ENCODE measurements at places on chromosomes 13 and 19. TPM values are rescaled to one million over a fixed set of nuclear protein-coding genes. Genes with fewer than 3 reads are reported as not detected.
A peak's percentile ranks its signal among the peaks of the same experiment; 100 is the strongest.

Gene CADM4
- 4.7 TPM for total RNA-seq

Gene HCST
- 9.1 TPM for total RNA-seq

Gene C5AR1
- 12.5 TPM for total RNA-seq

Gene DNAJC15
- total RNA-seq = 4.7 TPM

Gene MEF2B
- total RNA-seq = not detected

Gene LGALS4
- total RNA-seq = not detected

Gene CYP2A7
- 4.9 TPM for total RNA-seq

Gene NRTN
- total RNA-seq = 3.7 TPM

Gene PLIN5
- total RNA-seq = 8.8 TPM

Gene GGN
- total RNA-seq = not detected

Gene PCSK4
- total RNA-seq = 5.4 TPM

- peaks cover 21% of the 10 kb centered on the region for H3K4me1 ChIP-seq
- H3K27me3 ChIP-seq = no peaks in the 10 kb centered on the region
- peak overlapping the region; percentile 95 for H3K4me3 ChIP-seq
- peaks cover 36% of the 10 kb centered on the region for H3K36me3 ChIP-seq
Observed at GRCh38 chr19:36572593-36573019, 486 bp downstream of the ZNF529 start.

GRCh38 chr13:92717857-92718256, 508.8 kb upstream of the GPC6 start:
- H3K36me3 ChIP-seq = no peaks in the 10 kb centered on the region
- no peaks in the 10 kb centered on the region for H3K4me1 ChIP-seq
- DNase-seq = no peak
- H3K27ac ChIP-seq = no peak overlapping the region
- no peak overlapping the region for H3K4me3 ChIP-seq
- no peaks in the 10 kb centered on the region for H3K27me3 ChIP-seq

DNA sequence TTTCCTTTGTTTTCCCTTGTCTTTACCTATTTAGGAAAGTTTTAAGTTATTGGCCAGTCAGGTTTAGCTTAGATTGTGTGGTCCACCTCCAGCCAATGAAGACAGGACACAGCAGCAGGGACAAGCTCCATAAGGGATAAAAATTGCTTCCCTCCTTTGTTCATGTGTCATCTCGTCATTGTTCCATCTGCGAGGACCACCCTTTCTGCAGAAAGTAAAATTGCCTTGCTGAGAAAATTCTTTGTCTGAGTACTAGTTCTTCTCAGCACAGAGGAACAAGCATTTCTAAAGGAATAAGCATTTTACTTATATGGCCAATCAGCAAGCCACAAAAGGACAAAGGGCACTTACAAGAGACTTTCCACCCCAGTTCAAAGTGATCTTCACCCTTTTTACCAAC, 11.4 kb downstream of the ZNF560 start:
- no peak for DNase-seq
- no peaks in the 10 kb centered on the region for H3K27me3 ChIP-seq
- no peaks in the 10 kb centered on the region for H3K36me3 ChIP-seq
- no peaks in the 10 kb centered on the region for H3K4me1 ChIP-seq
- no peak overlapping the region for H3K27ac ChIP-seq
- no peak overlapping the region for H3K4me3 ChIP-seq

DNA sequence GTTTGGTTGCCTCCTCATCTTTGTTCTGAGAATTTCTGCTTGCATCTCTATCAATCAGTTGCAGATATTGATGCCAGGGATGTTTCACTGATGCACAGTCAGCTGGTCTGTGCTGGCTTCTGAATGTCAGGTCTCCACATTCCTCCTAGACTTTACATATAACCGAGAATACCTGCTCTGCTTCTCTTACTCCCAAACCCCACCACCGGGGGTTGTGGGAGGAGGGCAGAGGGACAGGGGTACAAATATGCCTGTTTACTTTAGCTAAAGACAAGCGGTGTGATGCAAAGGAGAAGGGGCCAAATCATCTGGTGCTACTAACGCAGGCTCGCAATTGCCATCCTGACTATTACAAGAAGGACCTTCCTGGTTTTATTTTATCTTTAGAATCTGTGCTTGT, 17.4 kb upstream of the KLHL1 start:
- DNase-seq = no peak
- H3K36me3 ChIP-seq = no peaks in the 10 kb centered on the region
- no peaks in the 10 kb centered on the region for H3K27me3 ChIP-seq

- H3K36me3 ChIP-seq = no peaks in the 10 kb centered on the region
- no peak for DNase-seq
- H3K27me3 ChIP-seq = no peaks in the 10 kb centered on the region
- H3K4me3 ChIP-seq = no peak overlapping the region
- no peaks in the 10 kb centered on the region for H3K4me1 ChIP-seq
Observed at GRCh38 chr13:91721413-91721812, 323.0 kb downstream of the GPC5 start.

DNA sequence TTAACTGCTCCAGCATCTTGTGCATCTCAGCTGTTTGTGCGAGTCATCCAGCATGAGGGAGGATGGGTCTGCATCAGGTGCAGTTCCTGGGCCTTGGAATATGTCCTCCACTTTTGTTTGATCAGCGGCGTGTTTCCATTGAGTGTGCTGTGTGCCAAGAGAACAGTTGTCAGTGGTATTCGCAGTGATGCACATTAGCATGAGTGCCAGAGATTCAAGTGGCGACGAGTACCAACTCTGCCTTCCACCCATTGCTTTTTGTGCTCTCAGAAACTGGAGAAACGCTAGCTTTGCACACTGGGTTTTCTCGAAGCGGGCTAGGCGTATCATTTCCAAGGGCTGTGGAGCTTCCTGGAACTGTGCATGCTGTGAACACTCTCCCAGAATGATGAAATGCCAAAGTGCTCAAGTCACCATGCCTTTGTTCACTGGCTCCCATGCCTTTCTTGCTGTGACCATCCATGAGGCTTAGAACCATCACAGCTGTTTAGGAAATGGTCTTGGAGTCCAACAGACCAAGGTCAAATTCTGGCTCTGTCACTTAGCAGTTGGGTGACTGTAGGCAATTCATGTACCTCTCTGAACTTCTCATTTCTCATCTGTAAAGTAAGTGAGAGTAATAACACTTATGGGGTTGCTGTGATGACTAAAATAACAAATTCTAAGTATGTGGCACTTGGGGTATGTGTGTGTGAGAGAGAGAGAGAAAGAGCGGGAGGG, 18.4 kb downstream of the LRCH1 start:
- H3K36me3 ChIP-seq = no peaks in the 10 kb centered on the region
- no peaks in the 10 kb centered on the region for H3K27me3 ChIP-seq
- H3K27ac ChIP-seq = no peak overlapping the region

GRCh38 chr19:54178581-54179261, 5.8 kb upstream of the TMC4 start:
- no peaks in the 10 kb centered on the region for H3K27me3 ChIP-seq
- no peak overlapping the region for H3K27ac ChIP-seq
- H3K4me1 ChIP-seq = no peaks in the 10 kb centered on the region
- H3K36me3 ChIP-seq = no peaks in the 10 kb centered on the region

DNA sequence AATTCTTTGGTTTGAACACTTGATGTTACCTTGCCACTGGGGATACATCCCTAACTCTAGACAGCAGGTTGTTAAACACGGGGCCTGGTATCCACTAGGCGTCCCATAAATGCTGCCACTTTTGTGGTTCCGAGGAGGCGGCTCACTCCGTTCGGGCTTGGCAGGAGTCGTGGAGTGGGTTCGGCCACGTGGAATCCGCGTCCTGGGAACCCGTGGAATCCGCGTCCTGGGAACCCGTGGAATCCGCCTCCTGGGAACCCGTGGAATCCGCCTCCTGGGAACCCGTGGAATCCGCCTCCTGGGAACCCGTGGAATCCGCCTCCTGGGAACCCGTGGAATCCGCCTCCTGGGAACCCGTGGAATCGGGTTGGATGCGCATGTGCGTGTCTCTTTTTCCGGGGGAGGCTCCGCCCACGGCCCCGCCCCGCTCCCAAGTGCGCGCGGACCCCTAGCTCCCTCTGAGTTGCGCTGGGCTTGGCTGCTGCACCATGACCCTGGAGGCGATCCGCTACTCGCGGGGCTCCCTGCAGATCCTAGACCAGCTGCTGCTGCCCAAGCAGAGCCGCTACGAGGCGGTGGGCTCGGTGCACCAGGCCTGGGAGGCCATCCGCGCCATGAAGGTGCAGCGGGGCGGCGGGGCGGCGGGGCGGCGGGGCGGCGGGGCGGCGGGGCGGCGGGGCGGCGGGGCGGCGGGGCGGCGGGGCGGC, at the start of gene MRI1:
Gene MRI1 (plus strand): TSS at position 422 of the 707 bp plus-strand sequence. CDS start 67 bp downstream, at position 489.
- H3K36me3 ChIP-seq = no peaks in the 10 kb centered on the region
- DNase-seq = no peak
- H3K4me3 ChIP-seq = peak within 1 kb of the TSS; percentile 71
- H3K4me1 ChIP-seq = peaks cover 30% of the 10 kb centered on the region
- H3K27ac ChIP-seq = peak within 1 kb of the TSS; percentile 73
- H3K27me3 ChIP-seq = no peaks in the 10 kb centered on the region

GRCh38 chr19:52535771-52536447, 8.4 kb downstream of the ZNF808 start:
- peak; percentile 88 for DNase-seq
- peak overlapping the region; percentile 67 for H3K27ac ChIP-seq
- H3K27me3 ChIP-seq = no peaks in the 10 kb centered on the region

GRCh38 chr13:65293530-65294198, 1936.5 kb downstream of the PCDH9 start:
- H3K4me1 ChIP-seq = no peaks in the 10 kb centered on the region
- no peak for DNase-seq
- no peak overlapping the region for H3K4me3 ChIP-seq

- no peaks in the 10 kb centered on the region for H3K4me1 ChIP-seq
- no peak overlapping the region for H3K4me3 ChIP-seq
- H3K27ac ChIP-seq = no peak overlapping the region
- no peaks in the 10 kb centered on the region for H3K27me3 ChIP-seq
Observed at GRCh38 chr19:37954421-37954874, 47.4 kb downstream of the SIPA1L3 start.

DNA sequence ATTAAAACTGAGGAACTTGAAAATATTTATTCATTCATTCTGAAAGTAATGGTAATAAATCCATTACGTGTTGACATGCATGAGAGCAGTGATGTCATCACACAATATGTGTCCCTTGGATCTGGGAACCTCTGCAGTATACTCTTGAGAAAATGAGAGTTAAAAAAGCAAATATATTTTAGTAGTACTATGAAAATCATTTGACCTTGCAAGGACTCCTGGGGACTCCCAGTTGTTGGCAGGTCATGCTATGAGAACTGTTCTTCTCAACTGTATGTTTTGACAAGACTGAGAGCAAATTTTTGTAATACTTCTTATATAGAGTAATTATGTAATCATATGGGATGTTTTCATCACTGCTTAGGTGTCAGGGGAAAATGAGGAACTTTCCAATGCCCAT, 249.4 kb downstream of the PCCA start:
- no peak for DNase-seq
- H3K36me3 ChIP-seq = peaks cover 13% of the 10 kb centered on the region
- no peaks in the 10 kb centered on the region for H3K27me3 ChIP-seq
- no peaks in the 10 kb centered on the region for H3K4me1 ChIP-seq
- no peak overlapping the region for H3K27ac ChIP-seq

DNA sequence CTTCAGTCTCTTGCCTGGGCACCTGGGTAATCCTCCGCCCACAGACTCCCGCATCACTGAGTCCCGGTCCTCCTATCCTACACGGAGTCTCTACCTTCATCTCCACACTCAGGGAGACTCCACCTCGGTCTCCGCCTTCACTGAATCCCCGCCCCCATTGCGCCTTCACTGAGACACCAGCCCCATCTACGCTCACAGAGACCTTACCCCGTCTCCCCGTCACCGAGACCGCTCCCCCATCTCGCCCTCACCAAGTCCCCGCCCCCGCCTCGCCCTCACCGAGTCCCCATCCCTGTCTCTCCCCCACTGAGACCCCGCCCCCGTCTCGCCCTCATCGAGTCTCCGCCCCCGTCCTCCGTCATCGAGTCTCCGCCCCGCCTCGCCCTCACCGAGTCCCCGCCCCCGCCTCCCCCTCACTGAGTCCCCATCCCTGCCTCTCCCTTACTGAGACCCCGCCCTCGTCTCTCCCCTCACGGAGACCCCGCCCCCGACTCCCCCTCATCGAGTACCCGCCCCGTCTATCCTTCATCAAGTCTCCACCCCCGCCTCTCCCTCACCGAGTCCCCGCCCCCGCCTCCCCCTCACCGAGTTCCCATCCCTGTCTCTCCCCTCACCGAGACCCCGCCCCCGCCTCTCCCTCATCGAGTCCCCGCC, 23.1 kb upstream of the ZNF846 start:
- H3K4me3 ChIP-seq = peak overlapping the region; percentile 68
- H3K27me3 ChIP-seq = no peaks in the 10 kb centered on the region
- DNase-seq = peak; percentile 98
- no peaks in the 10 kb centered on the region for H3K36me3 ChIP-seq
- H3K27ac ChIP-seq = peak overlapping the region; percentile 93
- peaks cover 15% of the 10 kb centered on the region for H3K4me1 ChIP-seq

DNA sequence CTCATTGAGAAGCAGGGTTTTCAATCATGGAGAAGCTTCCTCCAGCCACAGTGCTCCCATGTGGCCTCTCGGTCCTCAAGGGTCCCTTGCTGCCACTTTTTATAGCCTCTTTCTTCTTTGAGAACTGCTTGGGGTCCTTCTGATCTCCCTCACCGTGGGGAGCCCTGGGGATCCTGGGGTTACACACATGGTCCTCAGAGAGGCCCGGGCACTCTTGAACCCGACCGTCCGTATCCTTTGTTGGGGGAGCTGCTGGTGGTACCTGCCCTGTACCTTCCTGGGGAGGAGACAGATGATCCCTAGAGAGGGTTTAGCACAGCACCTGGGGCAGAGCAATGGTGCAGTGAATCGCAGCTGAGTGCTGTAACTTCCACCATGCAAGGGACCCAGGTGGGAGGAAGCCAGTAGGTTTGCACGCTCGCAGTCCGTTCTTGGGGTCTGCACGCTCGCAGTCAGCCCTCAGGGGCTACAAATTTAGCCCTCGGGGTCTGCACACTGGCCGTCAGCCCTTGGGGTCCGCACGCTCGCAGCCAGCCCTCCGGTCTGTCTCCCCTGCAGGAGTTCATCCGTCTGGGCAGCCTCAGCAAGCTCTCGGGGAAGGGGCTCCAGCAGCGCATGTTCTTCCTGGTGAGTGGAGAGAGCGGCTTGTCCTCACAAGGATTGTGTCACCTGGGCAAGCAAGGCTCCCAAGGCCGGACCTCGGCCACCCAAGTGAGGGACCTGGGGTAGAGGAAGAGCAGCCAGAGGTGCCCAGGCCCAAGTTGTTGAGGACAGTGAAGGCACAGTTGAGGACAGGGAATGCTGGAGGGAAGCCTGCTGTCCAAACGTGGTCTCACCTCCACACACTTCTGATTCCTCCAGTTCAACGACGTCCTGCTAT, 138.4 kb downstream of the STK24 start:
- no peaks in the 10 kb centered on the region for H3K4me1 ChIP-seq
- H3K4me3 ChIP-seq = no peak overlapping the region
- H3K27me3 ChIP-seq = no peaks in the 10 kb centered on the region
- H3K27ac ChIP-seq = no peak overlapping the region
- DNase-seq = no peak
- peaks cover 6% of the 10 kb centered on the region for H3K36me3 ChIP-seq

GRCh38 chr13:32340914-32341313, 25.6 kb downstream of the BRCA2 start:
- no peaks in the 10 kb centered on the region for H3K27me3 ChIP-seq
- no peak overlapping the region for H3K27ac ChIP-seq
- no peaks in the 10 kb centered on the region for H3K4me1 ChIP-seq
- no peaks in the 10 kb centered on the region for H3K36me3 ChIP-seq

- H3K4me1 ChIP-seq = peaks cover 10% of the 10 kb centered on the region
- no peaks in the 10 kb centered on the region for H3K27me3 ChIP-seq
- no peak for DNase-seq
Observed at GRCh38 chr19:56080669-56081401, 40.3 kb downstream of the ZNF787 start.

GRCh38 chr13:52906122-52906903, 57.9 kb upstream of the PCDH8 start:
- H3K36me3 ChIP-seq = no peaks in the 10 kb centered on the region
- no peaks in the 10 kb centered on the region for H3K4me1 ChIP-seq
- H3K27ac ChIP-seq = no peak overlapping the region

GRCh38 chr19:2168619-2169424, 5.1 kb downstream of the DOT1L start:
- no peak overlapping the region for H3K4me3 ChIP-seq
- H3K4me1 ChIP-seq = peaks cover 55% of the 10 kb centered on the region
- peak overlapping the region; percentile 84 for H3K27ac ChIP-seq
- no peaks in the 10 kb centered on the region for H3K27me3 ChIP-seq
